Eye (tissue), 1 donor: ENCODE measurements at places on chromosomes 2 and 18.

DNA sequence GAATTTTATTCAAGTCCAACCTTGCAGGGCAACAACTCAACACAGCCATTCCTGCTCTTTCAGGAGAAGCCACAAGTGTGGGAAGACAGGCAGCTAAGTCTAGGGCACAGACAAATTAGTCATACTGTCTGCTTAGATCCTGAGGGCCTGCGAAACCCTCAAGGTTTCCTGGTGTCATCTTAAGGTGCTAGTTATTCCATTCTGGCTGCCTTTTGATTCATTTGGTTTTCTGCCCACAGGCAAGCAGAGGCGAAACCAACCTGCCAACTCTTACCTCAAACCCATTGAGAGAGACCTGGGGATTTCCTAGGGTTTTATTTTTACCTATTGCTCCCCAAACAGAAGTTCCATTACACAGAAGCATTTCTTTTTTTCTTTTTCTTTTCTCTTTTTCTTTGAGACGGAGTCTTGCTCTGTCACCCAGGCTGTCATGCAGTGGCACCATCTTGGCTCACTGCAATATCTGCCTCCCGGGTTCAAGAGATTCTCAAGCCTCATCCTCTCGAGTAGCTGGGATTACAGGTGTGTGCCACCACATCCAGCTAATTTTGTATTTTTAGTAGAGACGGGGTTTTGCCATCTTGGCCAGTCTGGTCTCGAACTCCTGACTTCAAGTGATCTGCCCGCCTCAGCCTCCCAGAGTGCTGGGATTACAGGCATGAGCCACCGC is 23.7 kb upstream of the SCYGR1 start:
- DNase-seq, result no peak

GRCh38 chr18:3093624-3094337 is 80.8 kb upstream of the LPIN2 start:
- peak; percentile 37 for DNase-seq

DNA sequence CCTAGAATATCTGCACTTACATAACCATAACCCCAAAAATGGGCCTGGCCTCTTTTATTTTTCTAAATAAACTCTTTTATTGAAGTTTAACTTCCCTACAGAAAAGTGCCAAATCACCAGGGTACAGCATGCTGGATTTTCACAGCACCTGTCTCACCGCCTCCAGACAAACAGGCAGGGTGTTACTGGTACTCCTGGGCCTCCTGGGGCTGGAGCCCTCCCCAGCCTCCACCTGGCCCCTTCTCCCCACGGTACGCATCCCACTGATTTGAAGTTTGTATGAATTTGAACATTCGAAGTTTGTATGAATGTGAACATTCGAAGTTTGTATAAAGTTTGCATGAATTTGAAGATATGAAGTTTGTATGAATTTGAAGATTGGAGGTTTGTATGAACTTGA is 232.1 kb downstream of the NDUFA10 start:
- no peak for DNase-seq

DNA sequence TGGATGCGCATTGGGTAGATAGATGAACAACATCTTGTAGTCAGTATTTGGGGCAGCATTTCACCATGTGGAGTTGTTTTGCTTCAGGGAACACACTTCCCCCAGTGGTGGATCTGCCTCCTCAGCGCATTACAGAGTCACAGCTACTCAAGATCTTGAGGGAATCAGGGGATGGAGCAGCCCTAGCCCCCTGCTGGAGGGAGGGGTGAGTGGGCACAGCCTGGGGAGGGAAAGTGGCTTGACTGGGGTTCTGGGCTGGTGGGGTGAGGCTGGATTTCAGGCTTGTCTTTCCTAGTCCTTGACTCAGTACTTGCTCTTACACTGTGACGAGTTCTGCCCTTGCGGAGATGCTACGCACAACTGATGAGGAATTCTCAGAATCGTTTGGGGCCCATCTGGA is 271.0 kb upstream of the HS6ST1 start:
- DNase-seq, result no peak

- no peak for DNase-seq
Measured at GRCh38 chr2:232245111-232245510, 133.4 kb upstream of the ALPP start.

- no peak for DNase-seq
Measured at GRCh38 chr18:63363951-63364350, 3.1 kb downstream of the KDSR start.
